ENCODE measurements at places on chromosomes 11 and 22.
A peak's percentile ranks its signal among the peaks of the same experiment; 100 is the strongest.

GRCh38 chr22:46062232-46062615 is 85.3 kb upstream of the WNT7B start:
- DNase-seq: no peak

- DNase-seq: no peak
Observed at GRCh38 chr22:37701141-37701786, 4.4 kb downstream of the TRIOBP start.

DNA sequence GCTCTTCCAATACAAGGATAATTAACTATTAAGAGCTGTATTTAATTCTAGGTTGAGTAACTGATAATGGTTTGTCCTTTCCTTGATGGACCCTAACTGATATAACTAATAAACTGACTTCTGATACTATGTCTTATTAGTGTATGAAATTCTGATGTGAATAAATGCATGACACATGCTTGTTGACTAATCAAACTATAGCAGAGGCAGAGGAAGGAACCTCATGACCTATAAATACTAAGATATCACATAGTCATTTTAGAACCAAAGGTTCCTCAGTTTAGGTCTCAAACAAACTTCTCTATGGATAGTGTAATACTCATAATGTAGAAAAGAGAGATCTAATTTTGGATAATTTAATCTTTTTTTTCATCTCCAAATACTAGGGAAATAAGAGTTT is 4.8 kb upstream of the HBD start:
- DNase-seq: no peak

DNA sequence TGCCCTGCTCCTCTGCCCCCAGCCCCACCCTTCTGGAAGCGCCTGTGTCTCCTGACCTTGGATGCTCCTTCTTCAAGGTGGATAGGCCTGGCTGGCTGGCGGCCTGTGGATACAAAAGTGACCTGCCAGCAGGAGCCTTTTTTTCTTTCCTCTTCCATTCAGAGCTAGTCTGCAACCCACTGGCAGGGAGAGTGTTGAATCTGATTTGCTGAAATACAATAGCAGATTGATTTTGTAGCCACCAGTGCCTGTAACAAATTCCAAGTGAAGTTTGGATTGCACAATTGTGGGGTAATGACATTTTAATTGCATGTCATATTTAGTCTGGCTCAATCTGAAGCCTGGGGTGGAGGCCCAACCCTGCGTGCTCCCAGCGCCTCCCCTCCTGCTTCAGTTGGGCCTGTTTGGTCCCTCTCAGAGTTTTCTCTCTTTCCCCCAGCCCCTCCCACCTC is 97.2 kb downstream of the GRIK4 start:
- peak; percentile 35 for DNase-seq

- DNase-seq: peak; percentile 92
Observed at GRCh38 chr11:128297091-128297651, 290.2 kb downstream of the ETS1 start.

DNA sequence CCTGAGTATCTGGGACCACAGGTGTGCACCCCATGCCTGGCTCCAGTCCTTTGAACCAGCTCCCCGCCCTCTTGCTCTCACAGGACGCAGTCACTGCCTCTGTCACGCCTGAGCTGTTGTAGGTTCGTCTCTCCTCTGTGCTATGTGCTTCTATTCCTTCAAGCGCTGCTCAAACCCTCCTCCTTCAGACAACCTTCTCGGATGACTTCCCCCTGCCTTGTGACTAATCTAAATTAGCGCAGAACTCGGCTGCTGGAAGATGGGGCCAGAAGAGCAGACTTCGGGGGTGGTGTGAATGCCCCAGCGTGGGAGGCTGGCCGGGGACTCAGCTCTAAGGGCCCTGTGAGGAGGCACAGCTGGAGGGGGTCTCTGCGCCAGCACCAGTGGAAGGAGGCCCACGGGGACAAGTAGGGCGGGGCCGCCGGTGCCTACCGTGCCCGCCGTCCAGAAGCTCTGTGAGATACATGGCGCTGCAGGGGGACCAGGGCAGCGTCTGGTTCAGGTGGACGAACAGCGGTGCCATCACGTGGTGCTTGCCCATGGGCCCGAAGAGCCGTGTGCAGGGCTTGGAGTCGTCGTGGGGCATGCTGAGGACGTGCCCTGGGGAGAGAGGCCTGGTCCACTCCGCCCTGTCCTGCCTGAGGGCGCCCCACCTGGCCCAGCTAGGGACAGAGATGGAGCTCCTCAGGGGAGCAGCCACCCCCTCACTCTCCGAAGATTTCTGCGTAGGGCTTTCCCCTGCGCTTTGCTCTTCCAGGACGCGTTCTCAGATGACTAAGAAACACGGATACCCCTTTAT is 12.5 kb downstream of the ADAMTS8 start:
- no peak for DNase-seq

DNA sequence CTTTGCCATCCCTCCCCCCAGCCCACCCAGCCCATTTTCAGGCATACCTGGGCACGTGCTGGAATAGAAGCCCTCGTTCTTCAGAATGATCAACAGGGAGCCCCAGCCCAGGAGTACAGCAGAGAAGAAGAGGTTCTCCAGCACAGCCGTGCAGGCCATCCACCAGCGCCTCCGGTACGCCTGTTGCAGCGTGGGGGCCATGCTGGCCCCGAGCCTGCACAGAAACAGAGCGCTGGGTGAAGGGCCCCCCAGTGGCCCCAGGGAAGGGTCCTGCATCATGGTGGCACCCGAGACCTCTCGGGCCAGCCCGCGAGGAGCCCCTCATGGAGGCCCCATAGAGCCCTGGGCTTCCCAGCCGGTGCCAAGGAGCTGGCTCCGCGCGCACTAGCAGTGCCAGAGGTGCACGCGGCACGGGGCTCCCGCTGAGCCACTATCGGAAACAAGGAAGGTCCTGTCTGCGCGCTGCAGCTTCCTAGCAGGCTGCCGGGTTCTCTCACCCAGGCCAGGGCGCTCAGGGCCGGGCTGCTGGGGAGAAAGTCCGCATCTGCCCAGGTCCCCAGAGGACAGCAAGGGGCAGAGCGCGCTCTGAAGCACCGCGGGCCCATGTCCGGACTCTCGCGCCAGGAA is 1.5 kb downstream of the SLC43A1 start:
- peak; percentile 60 for DNase-seq

DNA sequence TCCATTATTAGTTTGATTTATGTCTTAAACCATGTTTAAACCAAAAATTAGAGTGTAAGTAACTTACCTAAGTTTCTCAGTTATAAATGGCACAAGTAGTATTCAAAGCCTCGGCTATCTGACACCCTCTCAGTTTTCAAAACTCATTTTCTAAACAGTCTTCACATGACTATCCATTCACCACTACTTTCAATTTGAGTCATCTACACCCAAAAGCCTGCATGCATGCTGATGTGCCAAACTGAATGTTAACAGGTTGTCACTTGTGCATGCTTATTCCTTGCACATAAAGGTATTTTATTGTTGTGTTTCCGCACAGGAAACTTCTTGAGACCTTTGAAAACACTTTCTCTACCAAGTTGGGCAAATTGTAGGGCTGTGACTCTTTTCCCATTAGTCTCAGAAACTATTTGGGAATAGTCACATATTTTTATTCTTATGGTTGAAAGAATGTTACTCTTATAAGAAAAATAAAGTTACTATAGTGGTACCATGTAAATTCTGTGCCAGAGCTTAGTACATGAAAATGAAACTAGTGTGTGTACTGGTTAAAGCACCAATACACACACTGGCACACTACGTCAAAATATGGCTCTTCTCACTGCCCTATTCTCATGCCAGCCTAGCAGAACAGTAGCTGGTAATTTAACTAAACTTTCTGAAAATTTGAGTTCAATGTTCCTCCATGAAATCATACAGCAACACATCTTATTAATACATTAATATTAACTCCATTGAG is 2.2 kb upstream of the OR51E2 start:
- no peak for DNase-seq

DNA sequence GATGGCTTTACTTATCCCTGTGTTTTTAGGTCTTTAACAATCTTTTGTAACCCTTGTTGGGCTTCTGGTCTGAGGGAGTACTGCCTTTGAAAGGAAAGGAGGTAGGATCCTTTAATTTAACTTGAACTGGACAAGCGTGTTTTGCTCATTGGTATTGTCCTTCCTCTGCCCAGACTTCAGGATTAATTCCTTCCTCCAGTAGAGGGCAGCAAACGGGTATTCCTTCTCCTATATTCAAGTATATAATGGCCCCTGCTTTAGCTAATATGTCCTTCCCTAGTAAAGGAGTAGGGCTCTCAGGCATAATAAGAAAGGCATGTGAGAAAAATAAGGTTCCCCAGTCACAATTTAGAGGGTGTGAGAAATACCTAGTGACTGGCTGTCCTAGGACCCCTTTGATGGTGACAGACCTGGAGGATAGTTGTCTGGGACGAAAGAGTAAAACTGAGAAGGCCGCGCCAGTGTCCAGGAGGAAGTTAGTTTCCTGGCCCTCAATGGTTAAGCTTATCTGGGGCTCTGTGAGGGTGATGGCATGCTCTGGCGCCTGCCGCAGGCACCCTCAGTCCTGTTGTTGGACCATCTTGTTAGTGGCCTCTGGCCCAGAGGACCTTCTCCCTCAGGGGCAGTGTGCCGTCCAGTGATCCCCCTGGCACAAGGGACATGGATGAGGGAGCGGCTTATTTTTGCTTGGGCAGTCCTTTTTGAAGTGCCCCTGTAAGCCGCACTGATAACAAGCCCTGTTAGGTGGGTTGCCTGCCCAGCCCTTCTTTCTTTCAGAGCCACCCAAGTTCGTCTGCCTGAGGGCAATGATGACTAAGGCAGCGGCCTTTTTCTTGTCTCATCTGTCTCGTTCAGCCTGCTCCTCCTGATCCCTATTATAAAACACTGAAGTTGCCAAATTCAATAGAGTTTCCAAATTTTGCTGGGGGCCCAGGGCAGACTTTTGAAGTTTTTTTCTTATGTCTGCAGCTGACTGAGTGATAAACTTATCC is 51.8 kb downstream of the C11orf71 start:
- DNase-seq: peak; percentile 25

- DNase-seq: no peak
Observed at GRCh38 chr22:19240813-19241592, 50.5 kb downstream of the CLTCL1 start.

DNA sequence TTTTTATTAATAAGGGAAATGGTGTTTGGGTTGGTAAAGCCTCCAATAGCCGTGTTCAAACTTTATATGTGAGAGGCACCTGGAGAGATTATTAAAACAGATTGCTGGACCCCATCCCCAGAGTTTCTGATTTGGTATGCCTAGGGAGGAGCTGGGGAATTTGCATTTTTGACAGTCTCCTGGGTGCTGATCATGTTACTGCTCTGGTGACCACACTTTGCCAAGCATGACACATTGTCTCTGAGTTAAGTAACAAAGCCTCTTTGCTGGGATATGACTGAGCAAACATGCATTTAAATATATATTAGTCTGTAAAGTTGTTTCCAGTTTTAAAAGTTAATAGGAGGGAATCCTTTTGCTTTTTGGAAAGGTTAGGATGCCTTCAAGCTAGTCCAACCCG is 140.4 kb downstream of the NAV2 start:
- DNase-seq: no peak

DNA sequence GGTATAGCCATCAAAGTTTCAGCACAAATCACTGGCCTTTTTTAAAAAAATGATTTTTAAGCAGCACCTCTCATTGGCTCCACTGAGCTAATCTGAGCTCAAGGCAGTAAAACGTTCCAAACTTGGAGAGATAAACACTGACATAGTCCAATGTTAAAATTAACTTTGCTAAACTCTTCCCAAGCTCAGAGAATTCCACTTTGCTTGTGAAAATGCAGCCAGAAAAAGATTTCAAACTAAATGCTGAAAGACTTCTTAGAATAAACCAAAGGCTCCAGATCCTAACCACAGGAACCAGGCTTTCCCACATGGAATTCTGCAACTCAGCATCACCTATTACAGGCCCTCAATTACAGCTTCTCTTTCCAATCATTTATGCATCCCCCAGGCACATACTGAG is 84.7 kb upstream of the GDPD4 start:
- DNase-seq: no peak

- no peak for DNase-seq
Observed at GRCh38 chr11:99568808-99569207, 548.1 kb downstream of the CNTN5 start.

- DNase-seq: no peak
Observed at GRCh38 chr11:126660761-126661425, 305.4 kb downstream of the ST3GAL4 start.

GRCh38 chr11:69470793-69471728 is 10.4 kb upstream of the LINC01488 start:
- DNase-seq: no peak

GRCh38 chr22:25563761-25564319 is 635 bp upstream of the GRK3 start:
- DNase-seq: no peak

DNA sequence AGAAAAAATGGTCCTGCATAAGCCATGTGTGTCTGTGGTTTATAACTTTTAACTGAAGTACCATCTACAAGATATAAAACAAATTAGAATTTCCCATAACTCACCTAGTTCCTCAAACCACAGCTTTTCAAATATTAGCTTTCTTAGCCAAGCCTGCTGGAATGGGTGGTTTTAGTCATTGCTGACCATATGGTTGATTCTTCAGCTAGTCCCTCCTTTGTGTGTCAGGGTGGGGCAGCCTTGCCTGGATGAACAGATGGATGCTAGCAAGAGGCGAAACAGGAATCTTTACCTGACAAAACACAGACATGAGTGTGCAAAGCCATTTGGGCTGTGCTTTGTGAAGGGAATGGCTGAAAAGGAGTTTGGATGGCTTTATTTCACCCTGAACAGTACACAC is 6.9 kb upstream of the B3GNT6 start:
- no peak for DNase-seq

DNA sequence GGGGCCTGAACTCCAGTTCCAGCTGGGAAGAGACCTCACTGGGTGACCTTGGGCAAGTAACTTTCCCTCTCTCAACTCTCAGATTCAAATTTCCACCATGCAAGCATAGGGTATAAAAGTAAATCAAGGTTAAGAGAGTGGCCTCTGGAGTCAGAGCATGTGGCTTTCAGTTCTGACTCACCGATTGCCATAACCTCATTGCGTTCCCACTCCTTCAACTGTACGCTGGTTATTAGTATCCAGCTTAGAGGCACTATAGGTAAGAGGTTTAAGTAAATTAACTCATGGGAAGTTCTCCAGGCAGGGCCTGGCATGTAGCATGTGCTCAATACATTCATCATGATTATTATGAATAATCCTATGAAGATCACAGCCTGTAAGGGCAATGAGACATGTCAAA is 88.3 kb downstream of the FBXO7 start:
- DNase-seq: no peak

DNA sequence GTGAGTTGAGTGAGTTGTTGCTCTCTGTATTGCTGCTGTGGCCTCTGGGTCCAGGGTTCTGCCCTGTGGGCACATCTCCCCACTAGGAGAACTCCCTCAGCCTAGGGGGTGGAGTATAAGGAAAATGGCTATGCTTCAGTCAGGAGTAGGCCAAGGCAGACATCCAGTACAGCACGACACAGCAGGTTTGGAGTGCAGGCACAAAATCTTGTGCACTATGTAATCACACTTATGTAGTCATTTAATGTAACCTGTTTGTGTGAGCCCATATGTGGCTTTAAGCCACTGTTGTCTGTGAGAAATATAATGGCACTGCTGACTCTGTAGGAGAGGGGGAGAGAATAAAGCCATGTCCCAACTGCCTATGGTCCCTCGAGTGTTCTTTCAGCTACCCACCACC is 90.1 kb downstream of the CCDC83 start:
- no peak for DNase-seq

GRCh38 chr22:35921777-35922176 is 106.8 kb downstream of the RBFOX2 start:
- DNase-seq: peak; percentile 55

GRCh38 chr22:39462443-39463221 is 5.8 kb downstream of the MGAT3 start:
- DNase-seq: no peak

GRCh38 chr11:47923667-47924066 is 56.7 kb upstream of the PTPRJ start:
- DNase-seq: no peak

- DNase-seq: no peak
Observed at GRCh38 chr11:1508491-1508891, 21.9 kb upstream of the MOB2 start.

Data from COR-L47 (cell line).